GM03348 (cell line): ENCODE measurements at places on chromosomes 2 and 18.
A peak's percentile ranks its signal among the peaks of the same experiment; 100 is the strongest.

DNA sequence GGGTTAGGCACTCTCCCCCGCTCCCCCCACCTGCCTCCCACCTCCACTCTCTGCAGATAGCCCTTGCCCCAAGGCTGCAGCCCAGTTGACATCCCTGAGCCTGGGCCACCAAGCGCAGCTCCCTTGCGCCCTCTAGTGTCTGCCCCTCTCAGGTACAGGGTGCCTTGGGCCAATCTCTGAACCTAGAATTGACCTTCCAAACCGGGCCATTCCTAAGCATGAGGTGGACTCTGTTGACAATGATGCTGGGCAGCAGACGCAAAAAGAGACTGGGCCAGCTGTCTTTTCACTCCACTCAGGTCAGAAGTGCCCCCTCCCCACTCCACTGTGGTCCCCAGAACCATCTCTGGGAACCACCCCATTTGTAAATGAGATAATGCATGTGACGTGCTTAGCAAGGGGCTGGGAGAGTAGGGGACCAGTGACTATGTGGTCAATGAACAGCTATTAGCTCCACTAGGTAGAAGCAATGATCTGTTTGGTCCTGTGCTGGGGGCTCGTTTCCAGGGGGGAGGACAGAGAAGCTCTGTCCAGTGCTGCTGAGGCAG, 43.3 kb upstream of the PLB1 start:
- peak; percentile 86 for DNase-seq

GRCh38 chr2:230172852-230173251, 46.9 kb downstream of the SP110 start:
- no peak for DNase-seq

- peak; percentile 47 for DNase-seq
Observed at GRCh38 chr2:218289639-218290315, 2.5 kb downstream of the TMBIM1 start.

GRCh38 chr2:200509235-200509611, 645 bp downstream of the KCTD18 start:
- peak; percentile 44 for DNase-seq

DNA sequence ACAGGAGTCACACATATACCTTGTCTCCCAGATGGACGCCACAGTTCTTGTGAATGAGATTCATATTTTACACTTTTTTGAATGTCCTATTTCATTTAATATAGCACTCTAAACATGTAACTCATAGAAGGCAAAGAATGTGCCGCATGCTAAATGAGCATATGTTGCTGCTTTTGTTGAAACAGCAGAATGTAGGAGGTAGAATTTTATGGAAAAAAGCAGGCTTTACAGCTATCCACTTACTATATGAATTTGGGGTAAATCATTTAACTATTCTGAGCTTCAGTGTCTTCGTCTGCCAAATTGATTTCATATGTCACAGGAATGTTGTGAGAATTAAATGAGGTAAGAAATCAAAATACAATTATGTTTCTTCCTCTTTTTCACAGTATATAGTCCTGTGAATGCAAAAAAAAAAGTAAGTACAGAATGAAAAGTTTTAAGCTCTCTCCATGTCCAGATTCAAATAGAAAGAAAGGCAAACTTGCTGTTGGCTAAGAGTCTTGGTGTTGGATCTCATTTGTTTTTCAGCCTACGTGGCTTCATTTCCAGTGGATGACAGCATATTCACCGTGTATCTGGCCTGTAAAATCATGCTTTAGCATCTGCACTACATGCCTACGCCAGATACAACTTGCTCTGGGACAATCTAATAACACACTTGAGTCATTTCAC, 154.7 kb upstream of the CNTNAP5 start:
- DNase-seq, result no peak

DNA sequence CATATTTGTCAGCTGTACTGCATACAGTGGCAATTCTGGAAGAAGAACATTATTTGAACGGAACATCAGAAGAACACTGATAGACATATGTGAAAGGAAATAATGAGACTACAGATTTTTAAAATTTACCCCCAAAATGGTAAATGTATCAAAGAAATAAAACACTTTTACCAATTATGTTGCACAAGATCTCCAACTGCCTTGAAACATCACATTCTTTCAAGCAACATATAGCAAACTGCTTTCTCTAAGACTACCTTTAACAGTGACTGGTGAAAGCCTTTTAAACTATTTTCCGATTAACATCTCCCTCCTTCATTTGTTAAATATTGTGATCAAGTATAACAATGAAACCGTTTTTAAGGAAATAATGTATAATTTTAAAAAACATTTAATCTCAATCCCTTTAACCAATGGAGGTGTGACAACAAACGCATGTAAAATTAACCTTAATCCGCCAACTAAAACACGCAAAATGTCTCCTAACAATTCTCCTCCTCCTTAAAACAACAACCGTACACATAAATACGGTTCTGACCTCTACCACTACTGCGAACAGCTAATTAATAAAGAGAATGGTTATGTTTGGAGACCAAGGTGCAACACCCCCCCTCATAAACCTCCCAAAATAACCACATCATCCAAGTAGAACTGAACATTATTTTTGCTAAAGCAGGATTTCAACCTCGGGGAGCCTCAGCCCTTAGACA, 2.4 kb downstream of the FBXO11 start:
- no peak for DNase-seq

- no peak for DNase-seq
Observed at GRCh38 chr2:127379712-127380355, 7.9 kb downstream of the MAP3K2 start.

GRCh38 chr2:201472411-201472810, 20.9 kb downstream of the STRADB start:
- DNase-seq, result peak; percentile 24

DNA sequence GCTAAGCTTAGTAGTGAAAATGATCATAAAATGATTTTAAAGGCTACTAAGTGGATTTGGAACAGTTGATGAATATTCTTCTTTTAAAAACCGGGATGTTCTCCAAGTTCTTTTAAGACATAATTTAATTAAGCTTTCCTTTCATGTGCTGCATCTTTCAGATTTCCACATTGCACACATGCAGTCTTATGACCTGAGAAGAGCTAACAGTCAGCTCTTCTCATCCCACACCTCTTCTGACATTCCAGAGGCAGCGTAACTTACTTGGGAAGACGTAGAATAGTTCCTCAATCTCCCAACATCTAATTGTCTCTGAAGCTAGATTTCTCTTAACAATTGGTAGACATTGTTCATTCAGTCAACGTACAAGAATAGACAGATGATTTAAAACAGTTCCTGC, 181.8 kb downstream of the SP3 start:
- DNase-seq, result no peak

DNA sequence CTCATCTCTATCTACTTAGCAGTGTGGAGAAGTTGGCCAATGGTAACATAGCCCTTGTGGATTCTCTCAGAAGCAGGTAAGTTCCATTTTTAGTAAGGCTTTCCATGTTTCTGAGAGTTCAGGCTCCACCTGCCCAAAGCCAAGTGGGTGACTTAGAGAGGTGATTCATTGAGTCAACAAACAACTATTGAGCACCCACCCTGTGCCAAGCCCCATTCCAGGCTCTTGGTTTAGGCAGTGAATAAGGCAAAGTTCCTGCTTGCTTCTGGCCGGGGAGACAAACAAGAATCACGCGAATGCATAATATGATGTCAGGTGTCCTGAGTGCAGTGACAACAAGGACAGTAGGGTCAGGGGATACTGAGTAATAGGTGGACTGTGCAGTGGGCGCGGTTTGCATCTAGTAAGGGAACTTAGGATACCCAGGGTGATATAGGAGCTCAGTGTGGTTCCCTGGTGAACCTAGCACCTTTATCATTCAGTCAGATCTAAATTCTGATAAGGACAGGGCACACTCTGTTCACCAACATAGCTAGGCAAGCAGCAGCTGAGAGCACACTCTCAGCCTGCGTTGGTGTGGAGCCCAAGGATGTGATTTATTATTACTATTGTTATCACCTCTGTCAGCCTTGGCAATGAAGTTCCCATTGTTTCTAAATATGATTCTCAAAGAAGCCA, 31.7 kb upstream of the KCTD1 start:
- DNase-seq, result no peak

DNA sequence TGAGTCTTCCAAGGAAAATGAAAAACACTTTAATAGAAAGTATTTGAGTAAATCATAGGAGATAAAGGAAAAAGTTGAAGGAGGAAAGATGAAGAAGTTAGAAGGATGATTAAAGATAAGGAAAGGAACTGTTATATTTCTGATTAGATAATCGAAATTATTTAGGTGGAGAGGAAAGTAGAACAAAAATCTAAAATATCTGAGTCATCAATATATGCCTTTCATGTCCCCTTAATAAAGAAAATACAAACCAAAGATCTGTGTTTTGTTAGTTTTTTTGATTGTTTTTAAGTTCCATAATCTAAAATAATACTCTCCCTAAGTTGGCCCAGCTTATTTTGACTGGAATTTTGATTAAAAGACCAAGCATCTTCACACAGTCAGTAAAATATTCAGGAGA, 412.9 kb upstream of the DDX18 start:
- no peak for DNase-seq

DNA sequence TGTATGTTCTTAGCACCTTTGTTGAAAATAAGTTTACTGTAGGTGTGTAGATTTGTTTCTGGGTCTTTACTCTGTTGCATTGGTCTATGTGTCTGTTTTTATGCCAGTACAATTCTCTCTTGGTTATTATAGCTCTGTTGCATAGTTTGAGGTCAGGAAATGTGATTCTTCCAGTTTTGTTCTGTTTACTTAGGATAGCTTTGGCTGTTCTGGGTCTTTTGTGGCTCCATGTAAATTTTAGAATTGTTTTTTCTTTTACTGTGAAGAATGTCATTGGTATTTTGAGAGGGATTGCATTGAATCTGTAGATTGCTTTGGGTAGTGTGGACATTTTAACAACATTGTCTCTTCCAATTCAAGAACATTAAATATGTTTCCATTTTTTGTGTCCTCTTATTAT, 69.1 kb downstream of the ANKRD62 start:
- DNase-seq, result no peak

- no peak for DNase-seq
Observed at GRCh38 chr2:10525573-10526265, 77.6 kb upstream of the ODC1 start.
